Fibroblast of pulmonary artery (primary cell): ENCODE measurements at places on chromosomes 2 and 18.

DNA sequence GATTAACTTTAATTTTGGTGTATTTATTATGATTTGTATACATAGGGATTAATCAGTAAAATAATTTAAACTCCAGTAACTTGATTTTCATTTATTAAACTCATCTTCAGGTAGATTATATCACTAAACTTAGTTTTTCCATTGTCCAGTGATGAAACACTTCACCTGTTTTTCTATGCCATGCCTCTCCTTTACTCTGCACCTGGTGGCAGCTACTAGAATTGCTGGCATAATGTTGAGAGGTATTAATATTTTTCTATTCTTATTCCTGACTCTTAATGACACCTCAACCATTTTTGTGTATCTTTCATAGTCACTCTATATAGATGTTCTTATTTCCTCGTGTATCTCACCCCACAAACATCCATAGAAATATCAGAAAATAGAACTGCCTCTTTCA lies 940.3 kb upstream of the CRIM1 start:
- DNase-seq: no peak

DNA sequence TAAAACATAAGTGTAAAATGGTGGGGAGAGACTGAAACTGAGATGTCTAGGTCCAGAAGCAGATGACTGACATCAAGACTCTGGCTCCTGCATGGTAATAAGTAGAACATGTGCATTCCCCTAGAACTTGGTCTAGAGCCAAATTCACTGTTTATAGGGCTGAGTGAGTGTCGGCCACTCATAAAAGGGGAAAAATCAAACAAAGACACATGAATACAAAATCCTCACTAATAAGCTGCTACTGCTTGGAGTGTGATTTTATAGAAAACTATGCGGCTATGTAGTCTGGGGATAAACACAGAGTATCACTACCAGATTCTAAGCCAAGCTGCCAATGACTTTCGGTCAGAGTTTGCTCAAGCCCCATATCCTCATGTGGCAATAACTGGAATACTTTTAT lies 1080.8 kb upstream of the DDX18 start:
- no peak for DNase-seq

DNA sequence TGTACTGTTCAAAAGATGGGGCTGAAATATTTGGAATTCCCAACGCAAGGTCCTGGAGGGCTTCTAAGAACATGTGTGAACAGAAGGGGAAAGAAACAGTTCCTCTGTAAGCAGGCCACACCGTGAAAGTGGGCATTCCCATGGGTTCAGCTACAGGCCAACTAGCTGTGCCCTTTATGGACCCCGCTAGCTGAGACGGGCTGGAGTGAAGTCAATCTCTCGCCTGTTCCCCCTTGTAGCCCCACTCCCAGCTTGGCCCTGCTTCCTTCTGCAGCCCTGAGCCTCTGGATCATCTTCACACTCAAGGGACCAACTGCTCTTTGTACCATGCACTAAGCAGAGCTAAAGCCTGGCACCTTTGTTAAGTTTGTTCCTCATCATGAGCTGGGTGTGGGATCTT lies 55.4 kb downstream of the POLR1A start:
- no peak for DNase-seq

GRCh38 chr18:3514312-3515216 lies 64.6 kb downstream of the TGIF1 start:
- DNase-seq: no peak

- DNase-seq: peak; percentile 24
Measured at GRCh38 chr2:122764014-122764413, 1008.6 kb downstream of the TSN start.

- peak; percentile 17 for DNase-seq
Measured at GRCh38 chr2:207282916-207283315, 117.2 kb upstream of the KLF7 start.

GRCh38 chr2:149606251-149606811 lies 18.8 kb upstream of the MMADHC start:
- DNase-seq: peak; percentile 71

DNA sequence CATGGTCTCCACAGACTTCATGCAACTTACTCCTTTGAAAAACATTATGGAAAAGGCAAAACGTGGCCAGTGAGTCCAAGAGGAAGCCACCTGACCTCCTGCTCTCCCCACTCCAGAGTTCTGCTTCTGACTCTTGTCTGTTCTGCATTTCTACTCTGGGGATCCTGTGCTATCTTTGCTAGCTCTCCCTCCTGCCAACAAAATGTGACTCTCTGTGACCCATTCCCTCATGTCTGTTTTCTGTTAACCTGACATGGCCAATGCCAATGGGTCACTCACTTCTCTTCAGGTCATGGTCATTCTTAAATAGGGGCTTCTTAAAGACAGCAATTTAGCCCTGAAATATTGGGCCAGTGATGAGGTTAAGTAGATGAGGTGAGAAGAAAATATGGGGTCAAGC lies 210.3 kb downstream of the CDH20 start:
- DNase-seq: no peak
